ENCODE measurements at places on chromosomes 1 and 21.

GRCh38 chr1:68433395-68433794 lies 16.4 kb downstream of the RPE65 start:
- DNase-seq = no peak

DNA sequence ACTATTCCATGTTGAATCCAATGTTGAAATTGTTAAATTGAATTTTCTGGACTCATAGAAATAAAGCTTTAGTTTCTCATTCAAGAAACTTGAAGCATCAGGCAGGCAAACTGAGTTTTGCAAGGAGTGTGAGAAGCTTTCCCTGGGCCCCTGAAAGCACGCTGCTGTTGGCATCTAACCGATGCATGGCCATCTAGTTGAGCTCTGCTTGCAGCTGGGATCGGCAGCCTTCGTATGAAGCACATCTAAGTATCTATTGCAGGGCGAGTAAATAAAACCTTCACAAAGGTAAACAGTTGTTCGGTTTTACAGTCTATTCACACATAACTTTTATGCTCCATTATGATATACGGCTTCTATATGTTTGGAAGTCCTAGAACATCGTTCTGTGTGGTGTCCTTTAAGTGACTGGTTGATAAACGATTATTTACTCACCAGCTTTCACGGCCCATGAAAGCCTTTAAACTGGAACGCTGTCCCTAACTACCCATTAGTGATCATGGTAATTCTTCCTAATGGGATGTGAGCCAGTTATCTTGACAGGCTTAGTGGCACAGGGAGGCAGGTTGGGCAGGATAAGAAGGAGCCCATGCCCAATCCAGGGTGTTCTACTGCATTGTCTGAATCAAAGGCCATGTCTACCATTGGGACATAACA lies 71.7 kb downstream of the SEC16B start:
- no peak for DNase-seq

DNA sequence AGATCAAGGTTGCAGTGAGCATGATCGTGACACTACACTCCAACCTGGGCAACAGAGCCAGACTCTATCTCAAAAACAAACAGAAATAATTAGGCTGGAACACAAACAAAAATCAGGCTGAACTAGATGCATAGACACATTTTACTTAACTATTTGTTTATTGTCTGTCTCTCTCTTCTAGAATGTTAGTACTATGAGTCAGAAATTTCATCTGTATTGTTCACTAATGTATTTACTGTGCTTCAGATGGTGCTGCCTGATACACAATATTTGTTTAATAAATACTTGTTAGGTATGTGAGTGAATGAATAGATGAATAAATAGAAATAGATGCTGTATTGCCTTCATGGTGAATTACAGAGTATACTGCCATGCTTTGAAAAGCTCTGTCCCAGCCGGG lies 6.0 kb upstream of the LIN28A start:
- DNase-seq = no peak

DNA sequence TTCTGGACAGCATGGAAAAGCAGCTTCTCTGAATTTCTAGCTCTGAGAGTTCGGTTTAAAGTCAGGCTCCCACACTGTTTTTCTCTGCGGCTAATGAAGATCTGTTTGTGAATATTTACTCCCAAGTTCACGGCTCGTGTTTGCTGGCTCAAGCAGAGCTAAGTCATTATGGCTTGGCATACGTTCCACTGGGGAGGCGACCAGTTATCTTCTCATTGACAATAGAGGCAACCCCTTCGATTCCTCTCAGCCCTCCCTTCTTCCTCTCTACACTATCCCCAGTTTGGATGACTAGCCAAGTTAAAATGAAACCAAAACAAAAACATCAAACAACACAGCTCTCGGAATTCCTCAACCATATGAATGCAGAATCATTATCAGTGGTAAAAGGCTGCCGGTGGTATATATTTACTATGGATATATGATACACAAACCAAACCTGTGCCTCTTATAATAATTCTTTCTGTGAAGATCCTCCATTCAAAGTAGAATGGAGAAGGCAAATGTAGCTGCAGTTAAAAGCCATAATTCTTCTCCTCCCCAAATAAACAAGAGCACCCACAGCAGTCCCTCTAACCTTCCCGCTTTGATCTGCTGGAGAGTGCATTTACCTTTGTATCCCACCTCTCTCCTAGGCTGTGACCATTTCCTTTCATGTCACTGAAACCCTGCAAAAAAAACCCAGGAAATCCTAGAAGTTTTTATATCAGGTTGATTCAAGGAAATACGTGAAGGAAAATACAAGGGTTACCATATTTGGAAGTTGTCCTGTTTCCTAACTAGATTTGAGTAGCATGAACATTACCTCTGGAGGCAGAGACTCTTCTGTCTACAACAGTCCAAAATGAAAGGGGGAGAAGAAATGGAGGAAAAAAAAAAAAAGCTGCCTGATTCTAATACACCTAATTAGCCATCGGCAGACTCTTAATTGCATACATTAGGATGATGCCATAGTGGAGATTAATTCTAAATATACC lies 108.3 kb upstream of the USH2A start:
- no peak for DNase-seq

- no peak for DNase-seq
Measured at GRCh38 chr1:20165522-20165951, 20.4 kb upstream of the UBXN10 start.

DNA sequence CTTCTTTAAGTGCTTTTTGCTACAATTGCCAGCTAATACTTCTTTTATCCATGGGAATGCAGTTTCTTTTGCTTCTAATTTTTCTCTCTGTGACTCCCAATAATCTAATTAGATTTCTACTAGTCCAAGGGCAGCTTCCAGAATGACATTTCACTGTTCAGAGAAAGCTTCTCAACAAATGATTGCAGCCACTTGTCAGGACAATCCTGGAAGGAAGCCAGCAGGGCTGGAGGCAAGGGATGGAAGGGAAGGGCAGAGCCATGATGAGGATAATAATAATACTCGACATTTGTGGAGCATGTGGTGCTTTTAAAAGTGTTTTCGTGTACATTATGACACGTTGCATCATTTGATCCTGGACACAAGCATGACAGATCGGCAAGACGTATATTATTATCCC lies 19.4 kb downstream of the F11R start:
- no peak for DNase-seq

GRCh38 chr1:61171974-61172373 lies 89.6 kb downstream of the NFIA start:
- no peak for DNase-seq

All from stimulated activated CD8-positive, alpha-beta memory T cell treated with anti-CD3 and anti-CD28 coated beads, Interleukin-15, amount 100 ng/mL, for 24 hours (primary cell).